Epithelial cell of proximal tubule (primary cell): ENCODE measurements at places on chromosomes 13 and 19. TPM values are rescaled to one million over a fixed set of nuclear protein-coding genes. Genes with fewer than 3 reads are reported as not detected.

SPART gene
- total RNA-seq: 21.2 and 24.7 TPM in 2 replicates

PSG11 gene
- not detected in 2 replicates for total RNA-seq

CCL25 gene
- not detected in 2 replicates for total RNA-seq

DACT3 gene
- not detected in 2 replicates for total RNA-seq

ZNF112 gene
- total RNA-seq: 2.8 and 3.2 TPM in 2 replicates

CRX gene
- not detected in 2 replicates for total RNA-seq

DNA sequence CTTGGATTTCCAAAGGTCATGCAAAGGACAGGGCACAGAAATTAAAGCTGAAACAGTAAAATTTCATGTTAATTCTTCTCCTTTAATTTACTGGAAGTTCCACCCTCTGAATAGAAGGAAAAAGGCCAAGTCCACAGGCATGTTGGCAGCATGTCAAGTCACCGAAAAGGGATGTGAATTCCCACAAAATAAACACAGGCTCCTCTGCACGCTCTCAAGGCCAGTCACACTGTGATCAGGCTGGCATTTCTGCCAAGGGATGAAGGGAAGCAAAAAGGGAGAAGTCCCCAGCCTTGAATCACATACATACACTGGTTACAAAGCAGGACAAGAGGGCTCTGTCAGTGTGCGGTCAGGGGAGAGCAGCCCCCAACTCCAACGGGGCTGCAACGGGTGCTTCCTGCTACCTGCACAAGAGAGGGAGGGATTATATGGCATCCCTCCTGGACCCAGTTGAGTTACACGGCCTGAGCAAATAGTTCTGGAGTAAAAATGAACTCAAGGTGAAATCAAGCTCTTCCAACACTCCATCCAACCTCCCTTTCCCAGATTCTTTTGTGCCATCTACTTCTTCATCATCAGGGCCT lies 6.9 kb downstream of the DCLK1 start:
- no peak for DNase-seq

- DNase-seq: no peak
Observed at GRCh38 chr19:4267101-4267900, 11.8 kb upstream of the SHD start.

DNA sequence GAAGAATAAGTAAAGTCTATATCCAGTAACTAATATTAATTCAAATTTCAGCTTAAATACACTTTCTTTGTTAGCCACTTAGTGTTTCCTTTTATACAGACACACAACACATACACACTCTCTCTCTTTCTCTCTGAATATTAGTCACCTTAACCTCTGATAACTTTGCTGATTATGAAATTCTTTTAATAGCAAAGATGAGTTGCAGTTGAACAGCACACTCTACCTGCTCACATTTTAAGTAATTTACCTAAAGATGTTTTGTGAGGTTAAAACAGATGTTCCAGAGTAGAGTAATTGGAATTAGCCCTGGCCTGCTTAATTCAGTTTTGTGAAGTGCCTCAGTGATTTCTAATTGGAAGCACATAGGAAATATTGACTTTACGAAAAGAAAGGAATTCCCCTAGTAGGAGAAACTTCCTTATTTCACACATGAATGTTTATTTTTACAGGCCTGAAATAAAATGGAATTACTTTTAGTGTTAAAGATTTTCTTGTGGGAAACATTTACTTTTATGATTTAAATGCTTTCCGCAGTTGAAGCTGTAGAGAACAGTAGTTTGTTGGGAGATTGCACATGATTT lies 184.3 kb downstream of the MYO16 start:
- no peak for DNase-seq

GRCh38 chr19:13401388-13401787 lies 104.9 kb downstream of the CACNA1A start:
- DNase-seq: peak; percentile 43

GRCh38 chr13:94784066-94784465 lies 71.7 kb upstream of the SOX21 start:
- DNase-seq: no peak

GRCh38 chr13:59236309-59236919 lies 927.3 kb downstream of the DIAPH3 start:
- DNase-seq: no peak

GRCh38 chr13:74452176-74452575 lies 318.0 kb upstream of the KLF12 start:
- DNase-seq: no peak

GRCh38 chr13:108267347-108267746 lies 2.2 kb upstream of the TNFSF13B start:
- DNase-seq: no peak
